ENCODE measurements at places on chromosomes 2 and 18.

DNA sequence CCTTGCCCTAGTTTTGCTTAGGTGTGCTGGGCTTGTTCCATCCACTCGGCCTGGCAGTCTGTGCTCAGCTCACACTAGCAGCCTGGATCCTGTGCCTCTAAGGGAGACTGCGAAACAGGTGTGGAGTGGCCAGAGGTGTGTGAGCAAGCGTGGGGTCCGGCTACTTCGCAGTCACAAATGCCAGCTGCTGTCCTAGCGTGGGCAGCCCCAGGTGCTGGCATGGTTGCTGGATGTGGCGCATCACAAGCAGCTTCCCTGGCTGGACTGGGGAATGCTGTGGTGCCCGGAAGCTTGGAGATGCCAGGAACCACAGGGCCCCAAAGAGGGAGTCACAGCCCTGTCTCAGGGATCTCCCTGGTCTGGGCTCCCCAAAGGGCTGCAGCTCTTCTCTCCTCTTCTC, 119.0 kb upstream of the TMEFF2 start:
- DNase-seq, result no peak

GRCh38 chr2:63571291-63571690, 17.0 kb downstream of the WDPCP start:
- no peak for DNase-seq

GRCh38 chr2:99861376-99861760, 281.0 kb downstream of the AFF3 start:
- DNase-seq, result no peak

GRCh38 chr2:83953697-83954096, 505.4 kb downstream of the SUCLG1 start:
- DNase-seq, result no peak

DNA sequence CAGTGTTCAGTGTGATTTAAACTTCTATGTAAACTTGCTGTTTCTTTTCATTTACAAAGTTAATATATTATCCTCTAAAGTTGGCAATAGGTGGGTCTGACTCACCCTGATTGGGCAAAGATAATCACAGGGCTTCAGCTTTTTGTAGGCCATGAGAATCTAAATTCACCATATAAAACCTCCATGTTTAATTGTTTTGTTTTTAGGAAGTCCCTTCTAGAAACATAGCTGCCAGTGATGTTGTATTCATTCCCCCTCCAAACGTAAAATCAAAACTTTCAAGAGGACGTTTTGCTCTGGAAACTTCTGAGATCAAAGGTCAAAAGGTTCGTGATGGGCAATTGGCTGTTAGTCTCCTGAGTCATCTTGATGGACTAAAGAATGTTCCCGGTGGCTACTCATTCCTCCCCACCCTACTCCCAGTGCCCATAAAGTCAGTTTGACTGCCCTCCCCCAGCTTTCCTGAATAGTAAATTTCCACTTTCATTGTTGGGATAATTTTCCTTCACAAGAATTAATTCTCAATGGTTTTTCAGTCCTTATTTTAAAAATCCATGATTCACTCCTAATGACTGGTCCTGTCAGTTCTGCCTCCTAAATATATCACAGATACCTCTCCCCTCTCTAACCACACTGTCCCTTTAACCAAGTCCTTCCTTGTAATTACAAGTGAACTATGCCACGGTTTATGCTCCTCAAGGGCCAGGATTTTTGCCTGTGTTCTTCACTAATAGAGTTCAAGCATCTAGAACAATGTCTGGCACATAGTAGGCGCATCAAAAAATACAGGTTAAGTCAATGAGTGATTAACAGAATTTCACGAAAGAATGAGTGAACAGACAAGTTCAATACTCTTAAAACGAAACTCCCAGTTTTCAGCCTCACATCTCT, 164.4 kb upstream of the VRK2 start:
- no peak for DNase-seq

DNA sequence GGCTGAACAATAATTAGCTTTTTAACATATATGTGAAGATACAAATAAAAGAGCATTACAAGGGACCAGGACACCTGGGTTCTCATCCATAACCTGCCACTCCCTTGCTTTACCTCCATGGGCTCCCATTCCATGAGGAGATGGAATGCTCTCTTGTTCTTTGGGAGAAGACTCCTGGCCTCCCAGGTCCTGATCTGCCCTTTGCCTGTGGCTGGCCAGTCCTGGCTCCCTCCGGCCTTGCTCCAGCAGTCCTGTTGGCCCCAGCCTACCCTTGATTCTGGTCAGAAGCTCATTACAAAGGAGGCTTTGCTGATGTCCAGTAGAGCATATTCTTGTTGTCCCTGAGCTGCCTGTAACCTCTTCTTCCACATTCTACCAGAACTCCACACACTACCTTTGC, 60.3 kb downstream of the ADD2 start:
- DNase-seq, result no peak

DNA sequence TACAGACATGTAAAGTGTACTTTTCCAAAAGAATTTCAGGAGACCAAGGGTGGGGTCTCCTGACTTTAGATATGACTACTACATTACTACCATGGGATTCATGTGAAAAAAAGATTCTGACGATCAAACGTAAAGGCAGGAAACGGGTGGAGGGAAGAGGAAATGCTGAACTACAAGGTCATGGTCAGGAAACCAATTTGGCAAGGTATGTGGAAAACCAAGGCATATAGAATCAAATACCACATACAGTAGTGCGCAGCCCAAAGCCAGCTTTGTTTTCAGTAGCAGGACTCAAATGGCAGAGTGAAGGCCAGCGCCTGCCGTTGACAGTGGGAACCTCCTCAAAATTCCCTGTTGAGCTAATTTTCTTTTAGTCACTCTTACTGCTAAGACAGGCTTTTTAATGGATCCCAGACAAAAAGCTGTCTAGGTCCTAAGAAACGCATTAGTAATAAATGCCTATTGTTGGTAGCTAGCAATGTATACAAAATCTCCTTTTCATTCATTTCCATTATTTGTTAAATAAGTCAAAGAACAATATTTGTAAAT, 57.6 kb upstream of the SERTAD2 start:
- DNase-seq, result no peak

DNA sequence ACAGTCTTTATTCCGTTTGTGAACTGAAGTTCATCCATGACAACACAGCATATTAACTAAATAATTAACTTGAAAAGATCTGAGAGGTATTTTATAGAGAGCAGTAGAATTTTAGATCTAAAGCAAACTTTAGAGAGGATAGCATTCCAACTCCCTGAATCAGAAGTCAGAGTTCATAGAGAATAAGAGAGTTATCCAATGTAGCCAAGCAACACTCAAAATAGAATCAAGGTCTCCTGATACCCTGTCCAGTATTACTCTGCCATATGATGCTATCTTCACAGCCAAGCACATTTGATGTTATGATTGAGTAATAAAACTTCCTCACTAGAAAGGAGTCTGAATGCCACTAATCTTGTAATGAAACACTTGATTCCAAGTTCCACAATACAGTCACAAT, 55.5 kb downstream of the RIT2 start:
- DNase-seq, result no peak

GRCh38 chr2:101815739-101816391, 118.4 kb downstream of the MAP4K4 start:
- no peak for DNase-seq

DNA sequence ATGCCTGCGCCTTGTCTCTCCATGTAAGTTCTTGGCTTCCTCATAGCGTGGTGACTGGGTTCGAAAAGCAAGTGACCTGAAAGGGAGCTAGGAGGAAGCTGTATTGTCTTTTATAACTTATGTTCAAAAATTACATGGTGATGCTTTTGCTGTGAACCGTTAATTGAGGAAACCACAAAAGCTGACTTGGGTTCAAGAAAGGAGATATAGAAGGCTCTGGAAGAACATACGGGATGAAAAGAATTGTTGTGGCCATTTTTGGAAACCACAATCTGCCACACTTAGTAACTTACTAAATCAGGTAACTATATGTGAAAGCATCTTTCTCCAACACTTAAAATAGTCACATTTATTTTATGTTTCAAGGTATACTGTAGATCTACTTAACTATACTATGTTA, 177.0 kb upstream of the RBMS1 start:
- no peak for DNase-seq

GRCh38 chr2:20185176-20186022, 39.5 kb downstream of the SDC1 start:
- DNase-seq, result no peak

DNA sequence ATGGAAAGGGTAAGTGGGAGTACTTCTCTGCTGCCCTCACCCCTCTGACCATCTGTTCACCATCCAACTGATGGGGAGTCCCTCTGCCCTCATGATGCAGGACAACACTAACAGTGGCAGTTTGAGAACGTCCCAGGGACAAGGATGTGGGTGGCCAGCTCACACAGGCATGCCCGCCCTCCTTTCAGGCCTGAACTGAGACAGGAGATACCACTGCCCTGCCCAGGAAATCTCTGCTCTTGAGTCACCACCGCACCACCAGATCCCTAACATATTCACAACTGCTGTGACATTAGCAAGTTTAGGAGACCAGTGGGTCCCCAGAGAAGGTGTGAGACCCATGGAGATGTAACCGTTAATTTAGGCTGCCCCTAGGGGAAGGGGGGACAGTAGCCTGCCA, 66.2 kb downstream of the TRAPPC8 start:
- DNase-seq, result no peak

DNA sequence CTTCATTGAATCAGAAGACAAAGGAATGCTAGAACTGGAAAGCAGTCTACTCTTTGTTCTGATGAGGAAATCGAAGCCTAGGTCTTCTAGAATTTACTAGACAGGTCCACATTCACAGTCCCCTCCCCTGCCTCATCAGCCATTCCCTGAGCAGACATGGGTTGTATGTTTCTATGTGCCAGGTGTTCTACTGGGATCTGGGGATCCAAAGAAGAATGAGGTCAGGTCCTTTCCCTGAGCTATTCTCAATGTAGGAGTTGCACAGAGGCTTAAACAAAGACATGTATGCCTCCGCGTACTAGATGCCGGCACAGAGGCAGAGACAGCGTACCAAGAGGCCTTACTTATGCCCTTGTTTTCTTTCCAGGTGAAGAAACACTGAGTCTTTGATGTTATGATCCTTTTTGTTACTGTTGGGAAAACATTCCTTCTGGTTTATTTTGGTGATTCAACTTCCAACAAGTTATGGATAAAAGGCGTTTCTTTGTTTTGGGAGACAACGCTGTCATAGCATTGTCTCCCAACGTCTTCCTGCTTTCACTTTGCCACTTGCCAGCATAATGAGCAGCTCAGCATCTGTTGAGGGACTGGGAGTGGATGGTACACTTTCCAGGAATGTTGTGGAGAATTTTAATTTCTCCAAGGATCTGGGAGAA, 174.4 kb downstream of the ALPK2 start:
- no peak for DNase-seq

GRCh38 chr18:43916984-43917383, 639.7 kb upstream of the SYT4 start:
- no peak for DNase-seq

GRCh38 chr18:13513481-13513880, 212.9 kb downstream of the FAM210A start:
- no peak for DNase-seq

DNA sequence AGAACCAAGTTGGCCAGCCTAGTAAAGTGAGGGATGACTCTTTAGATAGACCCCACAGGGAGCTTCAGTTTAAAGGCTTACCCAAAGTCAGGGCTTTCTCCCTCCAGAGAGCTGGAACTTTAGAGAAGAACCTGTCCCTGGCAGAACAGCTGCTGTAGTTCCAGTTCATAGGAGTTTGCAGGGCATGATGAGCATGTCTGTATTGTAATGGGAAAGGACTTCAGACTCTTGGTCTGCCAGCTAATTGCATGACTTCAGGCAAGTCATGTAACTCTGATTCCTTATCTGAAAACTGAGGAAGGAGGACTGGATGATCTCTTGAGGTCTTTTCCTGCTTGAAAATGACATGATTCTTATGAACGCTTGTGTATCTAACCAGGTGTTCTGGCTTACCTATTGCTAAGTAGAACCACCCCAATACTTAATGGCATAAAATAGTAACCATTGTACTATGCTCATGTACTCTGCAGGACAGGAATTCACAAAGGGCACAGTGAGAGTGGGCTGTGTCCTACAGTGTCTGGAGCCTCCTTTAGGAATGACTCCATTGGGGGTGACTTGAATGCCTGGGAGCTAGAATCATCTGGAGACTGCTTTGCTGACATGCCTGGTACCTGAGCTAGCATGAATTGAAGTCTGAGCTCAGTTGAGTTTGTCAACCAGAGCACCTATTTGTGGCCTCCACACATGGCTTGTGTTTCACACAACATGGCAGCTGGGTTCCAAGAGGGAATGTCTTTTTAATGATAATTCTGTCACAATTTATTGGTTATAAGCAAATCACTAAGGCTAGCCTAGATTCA, 18.9 kb downstream of the SP5 start:
- no peak for DNase-seq

DNA sequence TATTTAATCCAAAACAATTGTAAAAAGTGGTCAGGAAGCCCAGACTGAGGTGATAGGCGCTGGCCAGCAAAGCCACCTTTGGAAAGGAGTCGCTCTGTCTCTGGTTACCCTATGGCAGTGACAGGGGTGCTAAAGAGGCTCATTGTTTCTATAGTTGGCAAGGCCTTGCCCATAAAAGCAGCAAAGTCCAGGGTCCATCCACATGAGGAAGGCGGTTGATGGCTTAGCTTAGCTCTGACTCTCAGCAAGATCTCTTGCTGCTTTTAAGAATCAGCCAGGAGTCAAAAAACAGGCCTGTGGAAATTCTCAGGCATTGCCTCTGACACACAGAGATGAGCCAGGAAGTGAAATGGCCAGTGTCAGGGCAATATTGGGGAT, 57.8 kb upstream of the CYP26B1 start:
- no peak for DNase-seq

DNA sequence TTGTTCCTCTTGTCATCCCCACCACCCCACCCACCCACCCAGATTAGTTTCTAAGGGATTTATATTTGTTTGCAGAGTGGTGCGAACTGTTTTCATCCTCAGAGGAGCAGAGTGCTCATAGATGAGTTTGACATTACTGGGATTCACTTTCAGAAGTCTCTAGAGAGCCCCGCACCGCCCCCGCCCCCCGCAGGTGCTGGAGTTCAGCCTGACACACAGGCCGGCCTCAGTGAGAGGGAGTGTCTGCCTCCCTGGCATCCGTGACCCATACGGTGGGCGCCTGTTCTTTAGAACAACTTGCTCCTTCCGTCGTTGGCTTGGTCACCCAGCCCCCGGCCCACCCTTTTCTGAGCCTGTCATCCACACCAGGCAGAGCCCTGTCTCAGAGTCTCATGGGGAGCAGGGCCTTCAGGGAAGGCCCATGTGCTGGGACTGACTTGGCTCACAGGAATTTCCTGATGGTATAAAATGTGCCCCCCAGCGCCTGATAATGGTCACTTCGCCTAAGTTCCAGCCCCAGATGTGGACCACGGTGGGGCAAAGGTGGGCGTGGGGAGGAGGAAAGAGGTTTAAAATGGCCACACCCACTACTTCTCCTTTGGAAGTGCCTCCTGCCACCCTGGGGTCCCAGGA, 44.3 kb downstream of the HPCAL1 start:
- no peak for DNase-seq

DNA sequence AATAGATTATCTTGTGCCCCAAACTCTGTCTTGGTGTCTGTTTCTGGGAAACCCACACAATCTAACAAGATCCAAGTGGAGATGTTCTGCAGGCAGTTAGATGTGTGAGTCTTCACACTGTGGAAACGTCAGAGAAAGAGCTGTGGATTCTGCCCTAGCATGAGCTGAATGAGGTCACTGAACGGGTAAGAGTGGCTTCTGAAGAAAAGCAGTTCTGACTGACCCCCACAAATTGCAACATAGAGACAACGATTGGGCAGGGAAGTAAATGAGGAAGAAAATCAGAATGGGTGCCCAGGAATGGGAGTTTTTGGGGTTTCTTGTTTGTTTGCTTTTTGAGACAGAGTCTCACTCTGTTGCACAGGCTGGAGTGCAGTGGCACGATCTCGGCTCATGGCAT, 12.9 kb upstream of the RPL37A start:
- no peak for DNase-seq

All from iPS-NIHi11 (cell line).